ENCODE measurements at places on chromosomes 12 and 14.

DNA sequence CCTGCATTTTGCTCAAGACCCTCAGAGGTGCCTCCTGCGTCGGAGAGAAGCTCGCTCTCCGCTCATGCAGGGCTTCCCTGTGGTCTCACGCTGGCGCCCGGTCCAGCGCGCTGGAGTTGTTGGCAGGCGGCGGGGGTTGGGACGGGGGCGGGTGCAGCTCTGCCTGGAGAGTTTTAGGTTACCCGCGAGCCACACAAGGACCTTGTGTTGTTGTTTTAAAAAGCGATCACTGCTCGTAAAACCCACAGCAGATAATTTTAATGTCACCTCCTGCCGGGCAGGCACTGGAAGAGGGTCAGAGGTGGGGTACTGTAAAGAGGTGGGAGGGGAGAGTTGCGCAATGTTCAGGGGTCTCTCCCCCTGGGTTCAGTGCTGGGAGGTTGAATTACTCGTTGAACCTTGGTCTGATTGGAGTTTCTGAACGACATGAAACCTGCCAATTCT lies 850 bp downstream of the SMOC1 start:
- DNase-seq, result no peak

- DNase-seq, result peak; percentile 10
These were observed 1176.7 kb upstream of the SEL1L start for GRCh38 chr14:82710267-82710841.

- DNase-seq, result no peak
These were observed 102.6 kb downstream of the TSPAN9 start for GRCh38 chr12:3179731-3180130.

DNA sequence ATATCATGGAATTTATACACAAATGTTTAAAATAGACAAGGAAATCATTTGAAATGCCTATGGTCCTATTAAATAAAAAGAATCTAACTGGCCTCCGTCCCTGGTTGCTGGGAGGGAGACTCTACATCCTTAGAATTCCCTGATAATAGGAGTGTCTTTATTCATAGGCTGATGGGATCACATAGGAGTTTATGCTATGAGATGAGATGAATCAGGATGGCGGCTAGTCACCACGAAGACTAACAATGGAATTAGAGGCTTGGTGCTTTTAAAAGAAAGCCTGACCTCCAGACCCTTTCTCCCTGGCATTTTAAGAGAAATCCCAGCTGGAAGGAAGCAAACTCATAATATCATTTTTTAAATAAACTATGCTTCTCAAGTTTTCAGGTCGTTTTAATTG lies 69.7 kb downstream of the SEC23A start:
- DNase-seq, result no peak

- no peak for DNase-seq
These were observed 121.2 kb downstream of the CACNA1C start for GRCh38 chr12:2173971-2174370.

- DNase-seq, result peak; percentile 26
These were observed 102.7 kb downstream of the RBM19 start for GRCh38 chr12:113863455-113863845.

DNA sequence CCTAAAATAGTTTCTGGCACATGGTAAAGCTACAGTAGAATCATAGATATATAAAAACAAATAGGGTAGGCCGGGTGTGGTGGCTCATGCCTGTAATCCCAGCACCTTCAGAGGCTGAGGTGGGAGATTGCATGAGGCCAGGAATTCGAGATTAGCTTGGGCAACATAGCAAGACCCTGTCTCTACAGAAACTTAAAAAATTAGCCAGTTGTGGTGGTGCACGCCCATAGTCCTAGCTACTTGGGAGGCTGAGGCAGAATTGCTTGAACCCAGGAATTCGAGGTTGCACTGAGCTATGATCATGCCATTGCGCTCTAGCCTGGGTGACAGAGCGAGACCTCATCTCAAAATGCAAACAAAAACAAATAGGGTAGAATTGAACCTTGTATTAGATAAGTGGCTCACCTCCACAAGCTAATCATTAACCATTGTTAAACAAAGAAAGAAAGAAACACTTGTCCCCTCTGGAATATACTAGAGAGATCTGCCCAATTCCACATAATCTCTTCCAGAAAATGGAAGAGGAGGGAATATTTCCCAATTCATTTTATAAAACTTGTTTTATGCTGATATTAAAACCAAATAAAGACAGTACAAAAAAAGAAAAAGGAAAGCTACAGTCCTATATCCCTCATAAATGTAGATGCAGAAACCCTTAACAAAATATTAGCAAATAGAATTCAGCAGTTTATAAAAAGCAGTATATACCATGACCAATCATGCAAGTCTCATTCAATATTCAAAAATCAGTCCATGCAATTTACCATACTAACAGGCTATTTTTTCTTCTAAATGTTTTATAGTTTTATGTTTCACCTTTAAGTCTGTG lies 22.7 kb upstream of the DHRS2 start:
- no peak for DNase-seq
